Parietal lobe (tissue), 2 donors: ENCODE measurements at places on chromosomes 7 and 10. TPM values are rescaled to one million over a fixed set of nuclear protein-coding genes. Genes with fewer than 3 reads are reported as not detected.

The AS3MT gene
- total RNA-seq: 13.8 TPM

The NUDT13 gene
- 1.6 TPM for total RNA-seq

The YKT6 gene
- total RNA-seq: 57.3 TPM

The ELAPOR2 gene
- total RNA-seq: 42.3 TPM

The TBXAS1 gene
- total RNA-seq: 1.9 TPM

The HHEX gene
- total RNA-seq: 0.63 TPM

The ZP3 gene
- 0.94 TPM for total RNA-seq

The SLC26A5 gene
- 0.31 TPM for total RNA-seq

The WDR91 gene
- total RNA-seq: 17.8 TPM

The FAM20C gene
- 31.0 TPM for total RNA-seq

The FZD8 gene
- total RNA-seq: 17.5 TPM

The ATXN7L1 gene
- 42.3 TPM for total RNA-seq

The PLAC9 gene
- 1.3 TPM for total RNA-seq

The NACAD gene
- 13.5 TPM for total RNA-seq

The ASB10 gene
- not detected for total RNA-seq

The SPDYE5 gene
- total RNA-seq: not detected

The IPMK gene
- 23.2 TPM for total RNA-seq

The DRGX gene
- not detected for total RNA-seq

The GBX1 gene
- not detected for total RNA-seq

The CCT6A gene
- total RNA-seq: 170 TPM

The PHF14 gene
- 326 TPM for total RNA-seq

The LIMK1 gene
- 21.9 TPM for total RNA-seq

The PCBD1 gene
- 11.6 TPM for total RNA-seq

The SPAM1 gene
- total RNA-seq: not detected

The FXYD4 gene
- not detected for total RNA-seq

The PNLIPRP2 gene
- not detected for total RNA-seq

The VAX1 gene
- 2.5 TPM for total RNA-seq

The FOXL3 gene
- not detected for total RNA-seq

The CDH23 gene
- total RNA-seq: 7.2 TPM

The CYP2W1 gene
- total RNA-seq: not detected
